ENCODE measurements at places on chromosomes 5 and 9.
A peak's percentile ranks its signal among the peaks of the same experiment; 100 is the strongest.

DNA sequence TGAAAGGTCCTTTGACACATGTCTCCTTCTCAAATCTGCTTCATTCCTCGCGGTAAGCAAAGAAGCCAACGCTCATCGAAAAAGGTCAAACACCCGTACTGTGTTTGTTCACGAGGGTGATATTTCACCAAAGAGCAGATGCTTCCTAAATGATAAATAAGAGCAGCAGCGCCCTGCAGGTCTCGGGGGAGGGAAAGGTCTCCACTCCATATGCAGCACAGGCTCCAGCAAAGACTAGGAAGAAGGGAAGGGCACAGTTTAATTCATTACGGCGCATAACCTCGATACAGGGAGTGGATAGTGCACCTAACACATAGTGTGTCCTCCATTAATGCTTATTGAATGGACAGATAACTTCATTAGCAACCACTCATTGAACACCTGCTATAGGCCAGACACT, 593.3 kb downstream of the CDK5RAP2 start:
- no peak for DNase-seq

- no peak for DNase-seq
Observed at GRCh38 chr9:97849980-97850379, 3.0 kb upstream of the FOXE1 start.

DNA sequence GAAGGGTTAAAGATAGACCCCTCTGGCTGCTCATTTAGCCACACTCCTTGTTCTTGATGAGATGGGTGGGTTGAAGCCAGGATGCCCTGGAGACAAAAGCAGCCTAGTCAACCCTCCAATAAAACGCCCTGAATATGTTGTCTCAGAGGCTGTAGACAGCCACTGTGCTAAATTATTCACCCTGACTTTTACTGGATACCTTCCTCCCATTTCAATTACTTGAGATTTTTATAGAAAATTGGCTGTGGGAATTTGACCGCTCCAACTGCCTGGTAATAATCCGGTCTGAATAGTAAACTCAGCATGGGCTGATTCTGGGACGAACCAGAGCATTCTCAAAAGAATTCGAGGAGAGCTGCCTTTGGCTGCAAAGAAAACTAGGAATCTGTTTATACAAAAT, 104.2 kb downstream of the SNX18 start:
- no peak for DNase-seq

- peak; percentile 93 for DNase-seq
Observed at GRCh38 chr5:113147101-113147508, 170.5 kb downstream of the DCP2 start.

- peak; percentile 58 for DNase-seq
Observed at GRCh38 chr5:172076761-172077244, 70.4 kb upstream of the FBXW11 start.

DNA sequence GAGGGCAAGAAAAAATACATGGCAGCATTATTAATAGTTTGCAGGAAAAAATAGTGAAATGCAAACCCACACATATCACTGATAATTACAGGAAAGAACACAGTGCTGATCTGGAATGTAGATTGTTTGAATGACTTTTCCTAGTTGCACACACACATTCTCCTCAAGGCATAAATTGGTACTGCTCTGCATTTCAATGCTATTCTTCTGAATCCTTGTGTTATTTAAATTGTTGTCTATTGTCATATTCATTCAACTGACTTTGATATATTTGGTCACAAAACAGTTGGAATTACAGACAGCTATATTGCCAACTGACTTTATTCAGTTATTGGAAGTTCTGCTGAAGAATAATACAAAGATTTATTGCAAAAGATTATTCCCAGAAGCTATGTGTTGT, 139.5 kb downstream of the CDH10 start:
- DNase-seq, result no peak

DNA sequence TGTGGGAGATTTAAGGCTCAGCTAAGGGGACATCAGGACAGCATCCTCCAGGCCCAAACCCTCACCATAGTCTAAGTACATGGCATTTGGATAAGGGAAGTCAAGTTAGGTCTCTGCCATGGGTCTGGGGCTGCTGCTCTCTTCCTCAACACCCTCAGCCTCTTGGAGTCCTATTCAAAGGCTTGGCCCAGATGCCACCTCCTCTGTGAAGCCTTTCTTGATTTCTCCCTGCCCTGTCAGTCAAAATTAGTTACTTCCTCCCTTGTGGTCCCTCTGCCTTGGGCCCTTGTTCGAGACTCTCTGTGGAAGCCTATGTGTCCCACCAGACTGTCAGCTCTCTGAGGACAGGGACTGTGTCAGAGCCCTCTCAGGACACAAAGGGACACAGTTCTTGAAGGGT, 17.7 kb upstream of the DAB2IP start:
- DNase-seq, result no peak

DNA sequence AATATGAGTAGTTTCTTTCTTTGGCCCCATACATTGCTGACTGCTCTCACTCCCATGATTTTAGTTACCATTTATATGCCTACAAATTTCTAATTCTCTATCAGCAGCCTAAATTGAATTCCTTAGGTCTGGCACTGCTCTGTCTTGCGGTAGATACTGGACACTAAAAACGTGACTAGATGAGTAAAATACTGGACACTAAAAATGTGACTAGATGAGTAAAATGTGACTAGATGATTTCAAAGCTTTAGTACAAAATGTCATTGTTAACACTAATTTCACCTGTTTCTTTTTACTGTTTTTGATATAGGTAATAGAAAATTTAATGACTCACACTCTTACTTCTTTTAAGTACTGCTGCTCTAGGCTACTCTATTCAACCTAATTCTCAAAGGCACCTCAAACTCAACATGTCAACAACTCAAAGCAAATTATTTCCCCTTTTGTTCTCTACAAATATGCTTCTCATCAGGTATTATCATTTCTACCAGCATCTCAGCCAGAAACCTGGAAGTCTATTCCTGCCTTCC, 31.4 kb upstream of the GOLGA1 start:
- DNase-seq, result no peak

DNA sequence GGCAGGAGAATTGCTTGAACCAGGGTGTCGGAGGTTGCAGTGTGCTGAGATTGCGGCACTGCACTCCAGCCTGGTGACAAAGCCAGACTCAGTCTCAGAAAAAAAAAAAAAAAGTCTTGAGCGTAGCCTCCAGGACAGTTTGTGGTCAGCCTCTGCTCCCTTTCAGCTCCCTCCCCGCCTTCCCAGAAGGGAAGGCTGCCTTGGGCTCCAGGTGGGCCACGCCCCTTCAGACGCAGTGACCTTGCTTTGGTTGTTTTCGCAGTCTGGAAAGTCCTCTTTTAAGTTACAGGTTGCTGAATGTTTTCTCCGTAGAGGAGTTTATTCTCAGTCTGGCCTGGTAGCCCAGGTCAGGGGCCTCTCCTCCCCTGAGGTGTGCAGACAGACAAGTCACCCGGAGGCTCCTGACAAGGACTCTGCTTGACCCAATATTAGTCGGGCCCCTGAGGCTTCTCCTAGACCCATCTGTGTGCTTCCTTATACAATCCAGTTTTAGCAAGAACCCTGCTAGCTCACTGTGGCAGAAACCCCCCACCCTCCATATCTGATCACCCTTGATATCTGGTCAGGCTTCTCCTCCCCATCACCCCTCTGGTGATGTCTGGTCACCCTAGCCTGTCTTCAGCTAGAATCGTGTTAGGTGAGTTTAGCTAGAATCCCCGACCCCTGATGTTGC, 31.6 kb upstream of the N4BP3 start:
- DNase-seq, result no peak

Data from fibroblast of skin of left quadriceps (primary cell).